ENCODE measurements at places on chromosomes 1 and 21.

GRCh38 chr1:185774394-185774793, 40.2 kb downstream of the HMCN1 start:
- no peak for DNase-seq

- no peak for DNase-seq
Measured at GRCh38 chr21:30233228-30234020, 17.5 kb upstream of the CLDN8 start.

GRCh38 chr1:170620164-170620563, 43.8 kb upstream of the PRRX1 start:
- DNase-seq = no peak

GRCh38 chr1:18564676-18565075, 66.0 kb upstream of the PAX7 start:
- DNase-seq = no peak

- no peak for DNase-seq
Measured at GRCh38 chr21:29055080-29055479, 18.4 kb downstream of the CCT8 start.

- DNase-seq = no peak
Measured at GRCh38 chr21:42745511-42746239, 92.3 kb downstream of the PDE9A start.

DNA sequence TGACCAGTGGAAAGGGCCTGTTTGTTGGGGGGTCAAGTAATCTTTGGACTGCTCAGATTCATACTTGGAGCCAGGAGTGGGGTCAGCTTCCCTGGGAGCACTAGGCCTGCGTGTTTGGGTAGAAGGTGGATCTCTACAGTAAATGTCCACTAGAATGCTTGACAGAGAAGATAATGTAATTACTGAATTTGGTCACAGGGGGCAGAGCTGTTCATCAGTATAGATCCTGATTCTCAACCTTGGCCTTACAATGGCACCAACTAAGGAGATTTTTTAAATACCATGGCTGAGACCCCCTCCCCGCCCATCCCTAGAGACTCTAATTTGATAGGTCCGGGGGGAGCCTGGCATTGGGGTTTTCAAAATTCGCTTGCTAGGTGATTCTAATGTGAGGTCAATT, 217.5 kb upstream of the PLXNA2 start:
- DNase-seq = no peak

DNA sequence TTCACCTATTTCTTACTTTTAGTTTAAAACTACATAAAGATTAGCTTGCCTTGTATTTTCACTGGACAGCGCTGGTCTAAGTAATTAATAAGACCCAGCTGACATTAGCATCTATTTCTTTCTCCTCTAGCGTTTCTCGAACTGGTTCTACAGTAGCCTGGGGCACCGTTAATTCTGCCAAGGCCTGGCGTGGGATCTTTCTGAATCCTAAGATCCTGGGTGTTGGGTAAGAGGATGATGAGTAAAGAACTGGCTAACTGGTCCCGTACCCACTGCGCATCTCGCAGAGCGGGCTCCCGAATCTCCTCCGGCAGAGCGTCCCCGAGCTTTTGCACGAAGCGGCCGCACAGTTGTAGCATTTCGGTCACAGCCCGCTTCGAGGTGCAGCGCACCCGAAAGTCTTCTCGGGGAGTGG, 309 bp downstream of the NSL1 start:
- no peak for DNase-seq

GRCh38 chr1:198096390-198096789, 60.4 kb upstream of the NEK7 start:
- DNase-seq = no peak

DNA sequence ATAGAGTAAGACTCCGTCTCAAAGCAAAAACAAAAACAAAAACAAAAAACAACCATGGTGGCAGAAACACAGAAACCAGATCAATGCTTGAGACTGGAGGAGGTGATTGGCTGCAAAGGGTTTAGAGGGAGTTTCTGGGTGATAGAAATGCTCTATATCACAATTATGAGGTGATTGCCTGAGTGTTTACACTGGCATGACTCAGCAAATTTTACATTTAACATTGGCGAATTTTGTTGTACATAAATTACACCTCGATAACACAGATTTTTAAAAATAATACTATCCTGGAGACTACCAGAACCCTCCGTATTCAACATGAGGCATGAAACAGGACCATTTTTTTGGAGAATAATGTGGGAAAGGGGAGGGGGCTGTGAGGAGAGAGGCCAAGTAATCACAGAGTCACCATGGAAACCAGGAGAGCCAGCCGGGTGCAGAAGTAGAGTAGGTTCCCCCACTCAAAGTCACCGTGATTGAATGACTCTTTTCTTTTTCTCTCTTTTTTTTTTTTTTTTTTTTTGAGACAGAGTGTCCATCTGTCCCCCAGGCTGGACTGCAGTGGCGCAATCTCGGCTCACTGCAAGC, 24.3 kb downstream of the HEYL start:
- no peak for DNase-seq

DNA sequence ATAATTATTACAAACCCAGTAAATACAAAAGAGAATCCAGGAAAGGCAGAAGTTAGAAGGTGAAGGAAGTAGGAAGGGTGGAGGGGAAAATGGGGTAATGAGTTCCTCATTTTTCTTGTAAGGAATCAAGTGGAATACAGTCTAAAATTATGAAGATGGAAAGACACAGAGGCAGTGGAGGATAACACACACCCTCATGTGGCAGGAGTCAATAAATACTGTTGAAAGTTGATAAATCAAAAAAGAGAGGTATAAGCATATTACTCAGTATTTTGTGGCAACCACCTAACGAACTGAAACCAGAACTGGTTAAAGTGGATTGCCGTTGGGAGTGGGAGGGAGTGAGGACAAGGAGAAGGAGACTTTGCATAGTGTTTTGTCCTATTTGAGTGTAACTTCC, 78.6 kb upstream of the SLC44A3 start:
- no peak for DNase-seq

DNA sequence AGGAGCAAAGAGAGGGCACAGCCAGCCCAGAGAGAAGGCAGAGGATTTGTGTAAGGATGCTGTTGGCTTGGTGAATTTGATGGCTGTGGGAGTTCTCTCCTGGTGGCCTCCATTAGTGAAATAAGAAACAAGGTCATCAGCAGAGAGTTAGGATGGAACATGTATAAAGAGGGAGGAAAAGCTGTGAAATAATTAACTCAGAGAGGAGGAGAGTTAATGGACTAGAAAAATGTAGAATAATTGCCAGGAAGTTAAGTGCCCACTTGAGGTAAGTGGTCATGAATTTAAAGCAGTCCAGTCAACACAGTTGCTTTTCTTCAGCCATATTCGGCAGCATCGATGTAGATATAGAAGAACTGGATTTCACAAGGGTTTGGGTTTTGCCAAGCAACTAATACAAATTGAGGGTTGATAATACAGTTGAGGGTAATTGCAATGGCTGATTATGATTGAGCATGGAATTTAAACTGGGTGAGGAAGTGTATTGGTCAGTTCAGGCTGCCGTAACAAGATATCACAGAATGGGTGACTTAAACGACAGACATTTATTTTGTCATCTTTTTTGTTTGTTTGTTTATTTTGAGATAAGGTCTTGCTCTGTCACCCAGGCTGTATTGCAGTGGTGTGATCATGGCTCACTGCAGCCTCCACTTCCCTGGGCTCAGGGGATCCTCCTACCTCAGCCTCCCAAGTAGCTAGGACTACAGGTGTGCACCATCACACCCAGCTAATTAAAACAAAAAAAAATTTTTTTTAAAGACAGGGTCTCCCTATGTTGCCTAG, 31.7 kb upstream of the KLF17 start:
- no peak for DNase-seq

DNA sequence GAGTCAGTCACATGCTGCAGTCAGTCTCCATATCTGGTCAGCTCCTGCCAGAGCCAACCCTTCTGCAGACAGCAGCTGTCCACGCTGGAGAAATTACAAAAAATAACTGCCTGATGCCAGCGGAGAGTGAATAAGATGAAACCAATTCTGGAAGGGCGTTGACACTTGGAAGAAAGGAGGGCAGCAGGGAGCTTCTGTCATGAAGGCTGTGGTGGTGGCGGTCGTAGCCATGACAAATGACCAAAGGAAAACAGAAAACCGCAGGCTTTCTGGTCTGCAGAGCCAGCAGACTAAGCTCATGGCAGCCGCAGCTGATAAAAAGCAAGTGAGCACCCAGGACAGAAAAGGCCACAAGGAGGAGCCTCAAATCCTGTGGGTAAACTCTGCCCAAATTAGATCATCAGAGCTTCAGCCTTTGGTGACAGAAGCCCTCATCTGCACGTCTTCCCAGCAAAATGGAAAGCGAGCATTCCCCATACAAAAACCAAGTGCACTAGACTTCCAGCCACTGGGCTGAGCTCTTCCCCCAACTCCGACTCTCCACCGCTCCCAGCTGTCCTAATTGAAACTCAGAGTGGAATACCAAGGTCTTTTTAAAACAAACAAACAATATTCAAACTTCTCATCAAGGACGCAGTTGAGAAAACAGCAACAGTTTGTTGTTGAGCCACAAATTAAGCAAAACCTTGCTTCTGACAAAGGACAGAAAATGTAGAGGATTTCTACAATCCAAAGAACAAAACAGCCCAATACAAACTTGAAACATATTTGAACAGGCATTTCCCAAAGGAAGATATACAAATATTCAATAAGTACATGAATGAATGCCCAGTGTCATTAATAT, 28.7 kb downstream of the RSPH1 start:
- DNase-seq = no peak

DNA sequence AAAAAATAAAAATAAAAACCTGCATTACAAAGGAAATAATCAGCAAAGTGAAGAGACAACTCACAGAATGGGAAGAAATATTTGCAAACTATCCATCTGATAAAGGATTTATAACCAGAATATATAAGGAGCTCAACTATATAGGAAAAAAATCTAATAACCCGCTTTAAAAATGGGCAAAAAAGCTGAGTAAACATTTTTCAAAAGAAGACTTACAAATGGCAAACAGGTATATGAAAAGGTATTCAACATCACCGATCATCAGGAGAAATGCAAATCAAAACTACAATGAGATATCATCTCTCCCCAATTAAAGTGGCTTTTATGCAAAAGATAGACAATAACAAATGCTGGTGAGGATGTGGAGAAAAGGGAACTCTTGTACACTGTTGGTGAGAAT, 3.8 kb upstream of the GNG5 start:
- no peak for DNase-seq

DNA sequence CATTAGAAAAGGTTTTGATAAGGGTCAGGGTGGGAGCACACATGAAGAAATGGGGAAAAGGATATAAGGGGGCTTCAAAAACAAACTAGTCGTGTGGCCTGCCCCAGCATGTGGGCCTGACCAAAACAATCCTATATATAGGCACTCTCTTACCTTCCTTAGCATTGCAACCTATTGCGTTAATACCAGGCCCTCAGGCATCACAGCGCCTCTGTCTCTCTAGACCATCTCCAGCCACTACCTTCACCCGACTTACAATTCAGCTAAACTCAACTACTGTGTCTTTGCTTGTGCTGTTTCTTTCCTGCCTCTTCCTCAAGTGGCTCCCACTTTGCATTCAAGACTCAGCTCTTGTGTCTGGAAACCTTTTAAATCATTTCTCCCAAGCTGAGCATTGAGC, 47.0 kb upstream of the GJA5 start:
- no peak for DNase-seq

DNA sequence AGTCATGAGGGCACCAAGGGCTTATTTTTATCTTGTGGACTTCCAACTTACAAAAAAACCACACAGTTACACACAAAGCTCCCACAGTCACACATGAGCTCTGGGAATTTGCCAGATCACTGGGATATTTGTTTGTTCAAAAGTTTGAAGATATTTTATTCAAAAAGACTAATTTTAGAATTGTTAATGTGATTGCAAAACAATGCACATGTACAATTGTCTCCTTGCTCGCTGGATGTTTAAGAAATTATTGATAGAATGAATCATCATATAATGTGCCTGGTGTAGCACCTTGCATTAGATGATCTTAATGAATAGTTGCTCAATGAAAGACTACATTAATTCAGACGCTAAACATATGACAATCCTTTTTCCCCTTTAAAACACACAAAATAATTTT, 570.3 kb downstream of the LMO4 start:
- no peak for DNase-seq

DNA sequence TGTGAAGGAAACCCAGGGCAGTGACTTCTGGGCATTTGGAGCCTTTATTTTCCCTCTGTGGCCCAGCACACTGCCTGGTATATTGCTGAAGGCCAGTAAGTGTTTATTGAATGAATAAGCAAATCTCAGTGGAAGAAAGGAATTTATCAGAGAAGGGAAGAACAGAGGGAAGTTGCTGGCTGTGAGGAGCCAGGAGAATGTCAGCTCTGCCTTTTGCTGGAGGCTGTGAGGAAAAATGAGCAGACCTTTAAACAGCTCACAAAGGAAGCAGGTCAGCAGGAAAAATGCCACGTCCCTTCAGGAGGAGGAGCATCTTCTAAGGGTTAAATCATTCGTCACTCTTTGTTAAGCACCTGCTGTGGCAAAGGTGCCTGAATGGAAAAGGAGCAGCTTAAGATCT, 75.9 kb downstream of the GIPC2 start:
- no peak for DNase-seq

DNA sequence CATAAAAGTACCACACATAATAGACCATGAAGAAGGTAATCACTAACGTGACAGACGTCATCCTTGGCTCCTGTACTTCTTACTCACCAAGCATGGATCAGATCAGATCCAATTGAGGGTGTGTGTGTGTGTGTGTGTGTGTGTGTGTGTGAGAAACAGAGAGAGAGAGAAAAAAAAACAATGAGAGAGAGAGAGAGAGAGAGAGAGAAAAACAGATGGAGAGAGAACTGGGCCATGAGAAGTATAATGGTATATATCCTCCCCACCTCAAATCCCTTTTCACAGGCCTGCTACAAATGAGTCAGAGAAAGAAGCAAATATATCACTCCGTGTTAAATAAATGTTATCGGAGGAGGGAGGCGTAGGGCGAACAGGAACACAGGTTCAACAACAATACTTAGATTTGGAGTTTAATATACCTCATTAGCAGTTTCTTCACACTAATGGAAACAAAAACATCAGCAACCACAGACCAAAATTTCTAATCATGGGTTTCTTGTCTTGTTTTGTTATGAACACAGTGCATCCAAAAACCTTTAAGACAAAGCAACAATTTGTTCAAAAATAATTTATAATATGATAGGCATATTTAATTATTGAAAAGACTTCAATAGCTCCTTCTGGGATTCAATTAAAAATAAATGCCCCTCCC, 45.3 kb downstream of the TIAM1 start:
- DNase-seq = no peak

DNA sequence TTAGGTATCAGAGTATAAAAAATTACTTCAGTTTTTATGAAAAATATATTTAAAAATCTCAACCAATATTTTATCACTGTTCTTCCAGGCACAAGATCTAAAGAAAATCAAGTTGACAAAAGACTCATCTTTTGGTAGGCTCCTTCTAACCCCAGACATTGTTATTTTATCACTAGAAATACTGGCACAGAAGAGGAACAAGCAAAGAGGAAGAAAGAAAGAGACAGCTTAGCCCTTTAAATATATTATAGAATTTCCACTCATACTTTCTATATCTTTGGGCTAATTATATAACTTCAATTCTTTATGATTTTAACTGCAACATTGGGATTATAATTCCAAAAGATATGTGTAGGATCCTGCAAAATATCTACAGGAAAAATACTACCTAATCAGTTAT, 32.4 kb downstream of the SPTA1 start:
- no peak for DNase-seq

All from stimulated activated CD4-positive, alpha-beta T cell treated with anti-CD3 and anti-CD28 coated beads, Interleukin-15, amount 100 ng/mL, for 1 hour (primary cell).